ENCODE measurements at places on chromosomes 12 and 14.

GRCh38 chr12:8950221-8950527 is 729 bp upstream of the M6PR start:
- H3K4me3 ChIP-seq = peak overlapping the region; percentile 89
- no peak for DNase-seq
- H3K27ac ChIP-seq = peak overlapping the region; percentile 99
- no peaks in the 10 kb centered on the region for H3K27me3 ChIP-seq

DNA sequence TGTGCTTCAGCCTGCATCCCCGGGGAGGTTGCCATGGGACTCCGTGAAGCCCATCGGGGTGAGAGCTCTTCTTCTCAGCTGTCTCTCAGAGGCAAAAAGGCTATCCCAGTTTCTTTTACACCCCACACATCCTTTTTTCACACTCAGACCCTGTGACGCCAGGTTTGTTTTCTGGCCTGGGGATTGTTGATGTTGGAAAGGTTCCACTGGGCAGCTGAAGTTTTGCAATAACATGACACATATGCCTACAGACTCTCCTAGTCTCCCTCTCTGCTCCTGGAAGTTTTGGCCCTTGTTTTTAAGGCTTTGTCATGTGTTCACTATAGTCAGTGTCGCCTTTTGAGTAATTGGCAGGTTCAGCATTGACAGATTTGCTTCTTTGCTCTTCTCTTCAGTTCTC is 118.6 kb downstream of the SMOC1 start:
- no peak for DNase-seq
- no peaks in the 10 kb centered on the region for H3K4me1 ChIP-seq
- no peak overlapping the region for H3K4me3 ChIP-seq
- no peaks in the 10 kb centered on the region for H3K36me3 ChIP-seq
- no peak overlapping the region for H3K27ac ChIP-seq

GRCh38 chr14:58414845-58415244 is 12.5 kb downstream of the TIMM9 start:
- H3K4me1 ChIP-seq = no peaks in the 10 kb centered on the region
- no peak for DNase-seq
- H3K36me3 ChIP-seq = peaks cover 34% of the 10 kb centered on the region
- H3K27me3 ChIP-seq = no peaks in the 10 kb centered on the region
- H3K4me3 ChIP-seq = no peak overlapping the region
- no peak overlapping the region for H3K27ac ChIP-seq

- H3K36me3 ChIP-seq = no peaks in the 10 kb centered on the region
- H3K27ac ChIP-seq = no peak overlapping the region
- no peak for DNase-seq
These were observed 133.9 kb upstream of the EVL start for GRCh38 chr14:99931308-99931707.

DNA sequence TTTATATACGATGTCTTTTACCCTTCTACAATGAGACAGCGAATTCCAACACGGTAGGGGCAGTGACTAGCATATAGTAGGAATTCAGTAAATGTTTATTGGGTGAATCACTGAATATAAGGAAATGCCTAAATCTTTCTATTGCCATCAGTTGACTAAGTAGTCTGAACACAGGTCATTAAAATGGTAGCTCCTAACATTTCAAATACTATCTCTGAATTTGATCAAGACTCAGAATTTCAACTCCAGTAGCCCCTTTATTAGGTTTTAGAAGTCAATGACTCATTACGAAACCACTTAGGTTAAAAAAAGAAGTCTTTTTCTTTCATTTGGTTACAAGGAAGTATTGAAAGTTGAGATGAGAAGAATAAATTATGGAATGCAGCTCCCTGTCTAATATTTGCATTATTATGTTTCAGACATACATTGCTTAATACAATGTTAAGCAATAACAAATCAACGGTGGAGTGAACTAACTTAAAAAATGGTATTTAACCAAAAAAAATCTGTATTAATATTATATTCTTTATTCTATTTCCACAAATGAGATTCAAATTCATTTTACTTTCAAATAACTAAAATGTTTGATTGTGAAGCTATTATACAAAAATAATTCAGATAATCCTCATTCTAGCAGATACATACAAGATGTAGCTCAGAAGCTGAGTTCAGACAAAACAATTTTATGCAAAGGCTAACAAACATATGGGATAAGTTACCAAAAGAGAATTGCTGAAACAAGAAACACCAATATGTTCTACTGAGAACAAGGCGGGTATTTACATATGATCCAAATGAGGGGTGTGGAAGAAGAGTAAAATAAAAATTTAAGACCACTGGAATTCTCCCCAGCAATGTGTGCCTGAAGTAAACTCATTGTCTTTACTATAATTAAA is 302.7 kb downstream of the CEP128 start:
- H3K36me3 ChIP-seq = no peaks in the 10 kb centered on the region
- no peaks in the 10 kb centered on the region for H3K27me3 ChIP-seq
- no peak overlapping the region for H3K4me3 ChIP-seq
- H3K4me1 ChIP-seq = no peaks in the 10 kb centered on the region

GRCh38 chr14:84453307-84453950 is 1076.5 kb upstream of the FLRT2 start:
- H3K27me3 ChIP-seq = no peaks in the 10 kb centered on the region
- no peak for DNase-seq
- H3K27ac ChIP-seq = no peak overlapping the region
- H3K36me3 ChIP-seq = no peaks in the 10 kb centered on the region
- H3K4me1 ChIP-seq = no peaks in the 10 kb centered on the region
- H3K4me3 ChIP-seq = no peak overlapping the region

DNA sequence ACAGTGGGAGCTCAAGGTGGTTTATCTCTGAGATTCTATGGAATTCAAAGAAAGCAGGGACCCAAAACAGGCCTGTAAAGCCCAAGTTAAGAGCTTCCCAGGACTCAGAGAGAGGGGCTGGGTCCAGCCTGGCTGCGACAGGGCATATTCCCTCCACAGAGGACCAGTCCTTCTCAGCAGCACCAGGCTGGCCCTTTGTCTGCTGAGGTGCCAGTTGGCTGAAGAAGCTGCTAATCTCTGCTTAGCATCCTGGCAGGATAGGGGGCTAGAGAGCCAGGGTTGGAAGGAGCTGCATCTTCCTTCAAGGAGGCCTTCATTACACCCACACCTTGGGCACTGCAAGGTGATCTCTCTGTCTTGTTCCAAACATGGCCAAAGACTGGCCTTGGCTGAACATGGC is 68.3 kb upstream of the TUNAR start:
- H3K4me3 ChIP-seq = no peak overlapping the region
- no peak overlapping the region for H3K27ac ChIP-seq
- H3K27me3 ChIP-seq = peaks cover 3% of the 10 kb centered on the region
- no peak for DNase-seq
- no peaks in the 10 kb centered on the region for H3K4me1 ChIP-seq
- no peaks in the 10 kb centered on the region for H3K36me3 ChIP-seq

- peaks cover 4% of the 10 kb centered on the region for H3K36me3 ChIP-seq
- H3K4me1 ChIP-seq = peaks cover 40% of the 10 kb centered on the region
- no peaks in the 10 kb centered on the region for H3K27me3 ChIP-seq
- DNase-seq = peak; percentile 50
These were observed 1.0 kb upstream of the DUSP6 start for GRCh38 chr12:89353188-89353822.
